ENCODE measurements at places on chromosomes 6 and 20.

- no peak overlapping the region for H3K4me3 ChIP-seq
- peak overlapping the region; percentile 66 for H3K27ac ChIP-seq
- peaks cover 27% of the 10 kb centered on the region for H3K36me3 ChIP-seq
- H3K27me3 ChIP-seq: no peaks in the 10 kb centered on the region
Observed at GRCh38 chr20:17957505-17958363, 10.9 kb downstream of the SNX5 start.

DNA sequence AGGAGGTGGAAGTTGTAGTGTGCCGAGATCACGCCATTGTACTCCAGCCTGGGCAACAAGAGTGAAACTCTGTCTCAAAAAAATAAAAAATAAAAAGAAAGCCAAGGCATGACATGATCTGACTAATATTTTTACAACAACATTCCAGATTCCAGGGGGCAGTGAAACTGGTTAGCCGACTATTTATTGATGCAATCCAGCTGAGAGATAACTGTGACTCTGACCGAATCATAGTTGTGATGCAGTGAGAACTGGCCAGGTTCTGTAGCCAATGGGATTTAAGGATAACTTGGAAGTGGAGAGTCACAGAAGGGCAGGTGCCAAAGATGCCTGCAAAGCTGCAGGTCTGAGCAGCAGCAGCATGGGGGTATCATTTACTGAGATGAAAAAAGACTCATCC is 82.9 kb upstream of the TSHZ2 start:
- no peaks in the 10 kb centered on the region for H3K4me1 ChIP-seq
- DNase-seq: no peak
- no peaks in the 10 kb centered on the region for H3K27me3 ChIP-seq
- H3K4me3 ChIP-seq: no peak overlapping the region

- H3K27ac ChIP-seq: no peak overlapping the region
- no peaks in the 10 kb centered on the region for H3K27me3 ChIP-seq
- no peak overlapping the region for H3K4me3 ChIP-seq
- H3K4me1 ChIP-seq: no peaks in the 10 kb centered on the region
Observed at GRCh38 chr20:39752262-39752876, 790.2 kb downstream of the DHX35 start.

DNA sequence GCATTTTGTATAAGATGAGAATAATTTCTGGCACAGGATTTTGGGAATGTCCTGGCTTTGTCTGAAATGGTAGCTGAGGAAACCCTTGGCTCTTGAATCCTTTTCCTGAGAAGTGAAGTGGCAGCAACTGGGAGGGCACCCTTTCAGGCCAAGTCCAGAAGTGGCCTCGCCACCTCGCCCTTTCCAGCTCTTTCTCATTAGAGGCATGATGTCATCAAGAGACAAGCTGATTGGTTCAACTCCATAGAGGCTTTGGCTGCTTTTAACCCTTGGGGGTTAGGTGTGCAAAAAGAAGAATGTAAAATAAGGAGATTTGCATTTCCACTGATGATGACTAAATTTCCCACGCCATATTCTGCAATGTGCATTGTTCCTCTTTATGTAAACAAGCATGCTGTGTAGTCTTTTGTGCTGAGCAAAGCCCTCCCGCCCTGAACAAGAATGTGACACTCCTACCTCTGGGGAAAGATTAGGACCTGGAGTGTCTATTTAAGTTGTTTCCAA is 116.5 kb downstream of the TCP11 start:
- peak; percentile 83 for DNase-seq
- peaks cover 64% of the 10 kb centered on the region for H3K4me1 ChIP-seq
- no peak overlapping the region for H3K4me3 ChIP-seq
- peak overlapping the region; percentile 73 for H3K27ac ChIP-seq
- H3K36me3 ChIP-seq: peaks cover 16% of the 10 kb centered on the region
- no peaks in the 10 kb centered on the region for H3K27me3 ChIP-seq

- H3K27ac ChIP-seq: no peak overlapping the region
- no peak overlapping the region for H3K4me3 ChIP-seq
- no peaks in the 10 kb centered on the region for H3K27me3 ChIP-seq
- no peaks in the 10 kb centered on the region for H3K36me3 ChIP-seq
- no peak for DNase-seq
- peaks cover 4% of the 10 kb centered on the region for H3K4me1 ChIP-seq
Observed at GRCh38 chr6:43383021-43383667, 13.7 kb upstream of the ZNF318 start.

GRCh38 chr6:139433631-139434419 is 59.4 kb upstream of the CITED2 start:
- no peaks in the 10 kb centered on the region for H3K4me1 ChIP-seq
- H3K27ac ChIP-seq: no peak overlapping the region
- no peak overlapping the region for H3K4me3 ChIP-seq
- no peaks in the 10 kb centered on the region for H3K36me3 ChIP-seq
- no peaks in the 10 kb centered on the region for H3K27me3 ChIP-seq

DNA sequence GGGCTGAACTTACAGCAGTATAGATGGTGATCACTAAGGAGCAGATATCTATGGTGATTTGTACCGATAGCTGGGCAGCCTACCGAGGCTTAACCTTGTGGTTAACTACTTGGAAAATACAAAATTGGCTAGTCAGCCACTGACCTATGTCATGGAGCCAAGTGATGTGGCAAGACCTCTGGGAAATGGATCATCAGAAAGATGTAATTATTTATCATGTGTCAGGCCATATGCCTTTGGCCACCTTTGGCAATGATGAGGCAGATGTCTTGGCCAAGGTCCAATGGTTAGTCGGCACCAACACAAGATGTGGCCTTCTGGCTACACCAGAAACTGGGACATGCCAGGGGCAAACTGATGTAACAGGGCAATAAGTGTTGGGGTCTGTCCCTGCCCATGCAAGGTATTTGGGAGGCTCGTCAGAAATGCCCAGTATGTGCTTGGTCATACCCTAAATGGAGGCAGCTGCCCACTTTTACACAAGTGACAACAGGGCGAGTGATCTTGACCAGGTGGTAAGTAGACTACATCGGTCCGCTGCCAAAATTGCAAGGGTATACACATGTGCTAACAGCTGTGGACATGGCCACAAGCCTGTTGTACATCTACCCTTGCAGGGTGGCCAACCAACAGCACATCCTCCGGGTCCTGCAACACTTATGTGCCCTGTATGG is 30.1 kb downstream of the HDDC2 start:
- no peak for DNase-seq
- H3K36me3 ChIP-seq: peaks cover 20% of the 10 kb centered on the region
- no peak overlapping the region for H3K4me3 ChIP-seq
- H3K4me1 ChIP-seq: no peaks in the 10 kb centered on the region

DNA sequence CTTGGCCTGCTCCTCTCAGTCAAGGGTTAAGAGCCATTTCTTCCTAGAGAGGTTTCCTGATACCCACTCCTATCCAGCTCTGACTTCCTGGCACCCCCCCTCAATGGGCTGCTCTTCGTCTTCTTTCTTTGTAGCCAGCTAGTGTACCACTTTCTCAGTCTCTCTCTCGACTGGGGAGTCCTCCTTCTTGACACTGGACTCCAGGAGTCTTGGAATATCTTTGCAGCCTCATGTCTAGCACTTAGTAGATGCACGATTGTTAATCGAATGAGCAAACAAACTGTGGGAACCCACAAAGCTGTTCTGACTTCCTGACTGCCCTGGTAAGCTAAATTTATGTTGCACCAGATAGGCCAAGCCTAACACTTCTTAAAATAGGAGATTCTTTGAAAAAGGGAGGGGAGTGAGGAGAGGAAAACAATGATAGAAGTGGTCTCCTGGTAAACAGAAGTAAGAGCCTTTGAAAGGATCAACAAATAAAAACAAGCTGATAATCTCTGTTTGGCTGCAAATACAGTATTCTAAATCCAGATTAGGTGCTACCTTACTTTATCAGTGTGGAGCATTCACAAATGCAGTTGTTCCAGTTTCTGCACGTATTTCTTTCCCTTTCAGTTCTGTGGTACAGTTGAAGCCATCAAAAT is 160.1 kb upstream of the CITED2 start:
- H3K27me3 ChIP-seq: no peaks in the 10 kb centered on the region
- peak overlapping the region; percentile 79 for H3K27ac ChIP-seq
- H3K36me3 ChIP-seq: no peaks in the 10 kb centered on the region
- H3K4me1 ChIP-seq: peaks cover 21% of the 10 kb centered on the region
- no peak for DNase-seq

DNA sequence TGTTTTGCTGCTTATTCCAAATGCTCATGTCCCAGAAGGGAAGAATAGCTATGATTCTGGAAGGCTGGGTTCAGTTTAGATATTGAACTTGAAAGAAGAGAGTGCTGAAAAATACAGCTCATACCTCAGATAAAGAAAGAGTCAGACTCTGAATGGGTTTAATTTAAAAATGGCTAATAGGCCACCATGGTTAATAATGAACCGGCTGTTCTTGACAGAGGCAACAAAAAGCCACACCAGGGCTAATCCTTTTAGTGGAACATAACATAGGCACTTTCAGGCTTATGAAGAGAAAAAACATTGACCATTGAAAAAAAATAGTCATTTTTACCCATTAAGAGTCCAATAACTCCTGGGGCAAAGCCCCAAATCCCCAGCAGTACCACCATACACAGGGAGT is 59.4 kb downstream of the TNFRSF21 start:
- no peaks in the 10 kb centered on the region for H3K27me3 ChIP-seq
- H3K4me1 ChIP-seq: peaks cover 16% of the 10 kb centered on the region
- no peak overlapping the region for H3K4me3 ChIP-seq
- peaks cover 19% of the 10 kb centered on the region for H3K36me3 ChIP-seq
- no peak overlapping the region for H3K27ac ChIP-seq
- no peak for DNase-seq

Data from upper lobe of right lung (tissue), 1 donor.